ENCODE measurements at places on chromosomes 2 and 18. TPM values are rescaled to one million over a fixed set of nuclear protein-coding genes. Genes with fewer than 3 reads are reported as not detected.

Gene RAMP1
- not detected for total RNA-seq

DNA sequence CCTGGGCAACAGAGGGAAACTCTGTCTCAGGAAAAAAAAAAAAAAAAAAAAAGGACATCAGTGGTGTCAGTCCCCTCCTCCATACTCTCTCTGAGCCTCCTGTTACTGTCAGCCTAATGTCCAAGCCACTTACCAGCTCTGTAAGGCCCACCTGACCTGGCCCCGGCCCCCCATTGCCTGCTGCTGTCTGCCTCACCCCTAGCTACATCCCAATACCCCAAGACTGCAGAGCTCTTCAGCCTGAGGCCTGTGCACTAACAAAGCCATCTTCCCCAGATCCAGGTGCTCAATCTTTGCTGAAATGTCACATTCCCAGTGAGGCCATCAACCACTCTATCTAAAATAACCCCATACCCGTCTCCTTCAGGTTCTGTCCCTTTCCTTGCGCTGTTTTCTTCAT, 5.7 kb downstream of the ARMC9 start:
- no peak for DNase-seq

DNA sequence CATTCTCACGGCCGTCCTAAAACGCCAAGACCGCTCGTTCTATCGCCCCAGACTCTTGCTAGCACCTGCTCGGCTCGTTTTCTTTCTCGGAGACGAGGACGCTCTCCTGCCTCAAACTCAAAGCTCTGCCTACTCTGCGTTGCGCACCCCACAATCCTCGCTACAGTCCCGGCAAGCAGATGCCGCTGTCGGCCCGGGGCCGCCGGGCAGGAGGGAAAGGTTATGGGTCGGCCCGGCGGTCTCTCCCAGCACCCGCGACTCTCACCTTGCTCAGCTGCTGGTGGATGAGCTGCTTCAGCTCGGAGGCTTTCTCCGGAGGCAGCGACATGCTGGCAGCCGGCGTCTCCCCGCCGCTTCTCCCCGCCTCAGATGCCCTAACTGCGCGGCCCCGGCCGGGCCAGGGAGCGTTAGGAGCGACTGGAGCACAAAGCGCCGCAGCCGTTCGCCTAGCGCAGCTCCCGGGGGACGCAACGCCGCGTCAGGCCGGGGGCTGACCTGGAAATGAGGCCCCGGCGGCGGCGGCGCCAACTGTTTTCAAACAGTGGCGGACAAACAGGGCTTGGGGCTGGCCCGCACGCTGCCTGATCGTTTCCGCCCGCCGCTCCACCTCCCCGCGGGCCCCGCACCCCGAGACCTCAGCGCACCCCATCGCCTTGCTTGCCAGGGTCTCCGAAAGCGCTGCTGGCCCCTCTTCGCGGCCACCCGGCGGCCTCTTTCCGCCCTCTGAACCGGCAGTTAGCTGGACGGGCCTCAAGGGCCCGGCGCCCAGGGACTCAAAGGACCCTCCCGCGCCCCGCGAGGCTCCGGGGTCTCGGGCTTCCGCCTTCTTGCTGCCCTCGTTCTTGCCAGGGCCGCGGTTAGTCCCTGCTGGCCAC, at the start of the genes CEP76 and PSMG2:
Gene CEP76 (minus strand): TSS at position 503 of the 875 bp plus-strand sequence. CDS start 175 bp downstream, at position 328.
Gene PSMG2 (plus strand): TSS at position 822 of the 875 bp plus-strand sequence. CDS start 66 bp downstream, outside the sequence.
- DNase-seq: peak; percentile 91

DNA sequence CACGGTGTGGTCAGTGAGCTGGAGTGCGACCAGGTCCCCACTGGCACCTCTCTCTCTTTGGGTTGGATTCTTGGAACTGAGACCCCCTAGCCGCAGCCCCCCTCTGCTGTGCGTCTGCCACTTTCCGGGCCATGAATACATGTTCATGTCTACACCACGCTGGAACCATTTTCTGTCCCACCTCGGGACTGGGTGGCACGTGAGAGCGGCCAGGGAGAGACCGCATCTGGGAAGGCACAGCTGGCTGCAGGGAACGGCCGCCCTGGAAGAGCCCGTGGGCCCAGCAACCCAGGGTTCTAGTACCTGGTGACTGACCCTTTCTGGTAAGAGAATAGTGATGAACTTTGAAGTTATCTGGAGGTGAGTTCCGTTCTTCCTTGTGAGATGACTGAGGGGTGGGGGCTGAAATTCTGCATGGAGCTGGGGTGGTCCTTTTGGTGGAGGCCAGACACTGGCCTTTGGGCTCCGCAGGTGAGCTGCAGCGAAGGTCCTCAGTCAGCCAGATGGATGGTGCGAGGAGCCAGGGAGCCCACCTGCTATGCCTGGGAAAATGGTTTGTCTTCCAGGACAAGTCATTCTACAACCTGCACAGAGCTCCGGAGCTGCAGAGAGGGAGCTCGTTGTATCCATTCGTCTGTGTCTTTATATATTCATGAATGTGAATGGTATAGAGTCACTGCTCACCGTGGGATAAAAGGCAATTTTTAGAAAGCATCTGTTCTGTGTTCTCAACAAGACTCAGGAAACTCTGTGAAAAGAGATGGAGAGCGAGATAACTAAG, 223.5 kb downstream of the NDUFA10 start:
- DNase-seq: no peak

Gene ALMS1
- total RNA-seq: 6.4 TPM

DNA sequence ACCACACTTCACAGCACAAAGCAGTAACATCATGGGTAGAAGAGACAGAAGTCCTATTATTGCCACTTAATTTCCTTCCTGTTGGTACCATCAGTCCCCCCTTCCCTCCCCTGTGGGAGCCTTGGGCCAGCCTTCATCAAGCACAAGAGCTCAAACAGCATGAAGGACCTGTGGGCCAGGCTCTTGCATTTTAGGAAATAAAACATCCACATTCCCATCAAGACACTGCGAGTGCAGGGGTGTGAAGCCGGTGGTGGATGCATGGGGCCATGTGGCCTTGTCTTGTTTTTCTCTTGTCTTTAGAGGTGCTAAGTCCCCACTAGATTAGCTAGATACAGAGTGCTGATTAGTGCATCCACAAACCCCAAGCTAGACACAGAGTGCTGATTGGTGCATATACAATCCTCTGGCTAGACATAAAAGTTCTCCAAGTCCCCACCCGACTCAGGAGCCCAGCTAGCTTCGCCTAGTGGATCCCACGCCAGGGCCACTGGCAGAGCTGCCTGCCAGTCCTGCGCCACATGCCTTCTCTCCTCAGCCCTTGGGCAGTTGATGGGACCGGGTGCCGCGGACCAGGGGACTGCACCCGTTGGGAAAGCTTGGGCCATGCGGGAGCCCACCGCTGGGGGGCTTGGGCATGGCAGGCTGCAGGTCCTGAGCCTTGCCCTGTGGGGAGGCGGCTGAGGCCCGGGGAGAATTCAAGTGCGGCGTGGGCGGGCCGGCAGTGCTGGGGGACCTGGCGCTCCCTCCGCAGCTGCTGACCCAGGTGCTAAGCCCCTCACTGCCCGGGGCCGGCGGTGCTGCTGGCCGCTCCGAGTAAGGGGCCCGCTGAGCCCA, 14.7 kb upstream of the PXDN start:
- no peak for DNase-seq

Gene SYT4
- total RNA-seq: not detected

DNA sequence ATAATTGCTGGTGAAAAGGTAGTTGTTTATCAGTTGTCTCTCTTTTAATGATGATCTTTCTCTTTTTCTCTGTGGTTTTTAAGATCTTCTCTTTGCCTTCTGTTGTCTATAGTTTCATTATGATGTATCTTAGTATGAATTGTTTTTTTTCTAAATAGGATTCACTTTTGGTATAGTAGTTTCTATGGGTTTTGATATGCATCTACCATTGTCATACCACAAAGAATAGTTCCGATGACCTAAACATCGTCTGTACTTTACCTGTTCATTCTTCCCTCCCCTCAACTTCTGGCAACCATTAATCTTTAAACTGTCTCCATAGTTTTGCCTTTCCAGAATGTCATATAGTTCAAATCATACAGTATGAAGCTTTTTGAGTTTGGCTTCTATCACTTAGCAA, 19.6 kb downstream of the RDH14 start:
- no peak for DNase-seq

Gene SGPP2
- 7.5 TPM for total RNA-seq

GRCh38 chr2:20381457-20381856, 30.8 kb upstream of the PUM2 start:
- DNase-seq: peak; percentile 13

Gene GALNT14
- 251 TPM for total RNA-seq

Gene PPM1B
- 35.2 TPM for total RNA-seq

Gene SULT1C4
- total RNA-seq: 7.5 TPM

Gene DCDC2C
- total RNA-seq: not detected

Measured in Caki2 (cell line).